ENCODE measurements at places on chromosomes 5 and 9.

DNA sequence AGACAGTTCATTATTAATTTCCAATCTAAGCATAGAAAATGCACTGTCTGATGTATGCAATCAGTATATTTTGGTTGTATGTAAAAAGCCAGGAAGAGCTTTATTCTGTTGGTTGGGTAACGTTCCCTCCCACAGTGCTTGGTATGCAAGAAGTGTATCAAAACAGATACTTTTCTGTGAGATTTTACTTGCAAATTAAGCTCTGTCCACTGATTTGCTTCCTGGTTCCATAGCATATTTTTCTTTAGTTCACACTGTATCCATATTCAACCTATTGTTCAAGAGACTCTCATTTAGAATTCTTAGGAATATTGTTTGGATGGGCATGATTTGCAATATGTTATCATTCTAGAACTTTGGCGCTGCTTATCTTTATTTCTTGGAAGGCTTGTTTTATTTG, 47.4 kb downstream of the RNF180 start:
- no peak for DNase-seq

DNA sequence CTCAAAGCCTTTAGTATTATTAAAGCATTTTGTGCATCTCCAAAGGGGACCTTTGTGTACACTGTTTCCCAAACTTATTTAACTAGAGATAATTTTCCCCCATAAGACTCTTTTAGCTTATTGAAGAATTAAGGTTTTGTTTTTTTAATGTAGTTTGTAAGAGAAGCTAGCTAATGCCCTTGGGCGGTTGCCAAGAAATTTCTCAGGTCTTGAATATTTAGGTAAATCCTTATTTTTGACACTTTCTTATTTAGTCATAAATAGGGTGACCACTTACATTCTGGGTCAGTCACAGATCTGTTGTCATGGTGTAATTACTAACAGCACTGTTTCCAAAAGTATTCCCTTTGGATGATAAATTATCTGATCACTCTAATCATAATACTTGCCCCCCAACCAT, 27.2 kb downstream of the TNFAIP8 start:
- no peak for DNase-seq

GRCh38 chr5:167916706-167917105, 374.7 kb upstream of the WWC1 start:
- DNase-seq = no peak

GRCh38 chr9:123493627-123494026, 137.6 kb downstream of the CRB2 start:
- no peak for DNase-seq

- DNase-seq = no peak
Observed at GRCh38 chr9:19464061-19464763, 55.4 kb downstream of the ACER2 start.

DNA sequence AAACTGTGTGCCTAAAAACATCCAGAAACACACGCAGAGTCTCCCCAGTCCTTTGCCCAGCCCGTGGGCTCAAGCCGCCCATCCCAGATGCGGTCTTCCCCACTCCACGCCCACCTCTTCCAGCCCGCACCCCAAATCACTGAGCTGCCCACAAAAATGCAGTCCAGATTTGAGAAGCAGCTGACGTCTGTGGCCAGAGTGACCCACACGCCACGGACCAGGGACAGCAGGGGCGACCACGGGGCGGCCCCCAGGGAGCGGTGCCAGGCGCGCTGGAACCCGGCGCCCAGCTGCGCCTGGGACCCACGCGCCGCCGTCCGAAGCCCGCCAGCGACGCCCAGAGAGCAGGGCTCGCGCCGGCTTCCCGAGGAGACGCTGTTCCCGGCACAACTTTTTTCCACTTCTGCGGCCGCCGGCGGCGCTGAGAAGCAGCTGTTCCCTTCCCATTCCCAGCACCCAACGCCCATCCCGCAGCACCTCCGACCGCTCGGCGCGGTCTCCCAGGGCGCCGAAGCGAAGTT, 674 bp downstream of the LHFPL2 start:
- DNase-seq = no peak

DNA sequence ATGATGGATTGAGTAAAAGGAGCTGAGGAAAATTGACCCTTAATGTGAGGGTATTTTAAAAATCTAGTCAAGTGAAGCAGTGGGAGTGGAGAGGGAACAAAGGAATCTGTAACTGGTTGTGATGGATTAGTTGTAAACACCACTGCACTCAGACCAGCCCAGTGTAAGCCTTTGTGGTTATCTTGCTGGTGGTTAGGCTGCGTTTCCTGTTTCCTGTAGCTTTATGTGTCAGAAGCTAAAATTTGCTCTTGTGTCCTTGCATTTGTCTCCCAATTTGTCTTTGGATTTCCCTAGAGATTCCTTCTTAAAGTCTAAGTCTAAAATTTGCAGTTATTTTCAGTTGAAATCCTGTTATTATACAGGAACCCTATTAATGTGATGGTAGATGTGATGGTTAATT, 6.3 kb downstream of the IFNA21 start:
- DNase-seq = no peak

DNA sequence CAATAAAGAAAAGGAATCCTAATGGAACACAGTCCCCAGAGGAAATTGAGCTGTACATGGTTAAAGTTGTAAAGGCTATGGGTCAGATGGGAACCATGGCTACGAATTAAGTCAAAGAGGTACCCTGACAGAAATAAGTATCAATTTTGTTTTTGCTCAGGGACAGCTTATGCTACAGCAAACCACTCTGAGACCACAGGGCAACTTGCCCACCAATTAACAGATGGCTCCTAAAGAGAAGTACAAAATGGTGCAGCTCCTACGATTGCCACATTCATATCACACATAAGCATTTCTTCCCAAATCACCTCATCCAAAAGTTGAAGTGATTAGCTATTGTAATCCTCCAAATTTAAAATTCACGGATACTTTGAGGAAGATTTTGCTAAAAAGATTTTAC, 83.0 kb downstream of the ELAVL2 start:
- DNase-seq = no peak

GRCh38 chr5:10674096-10674495, 86.9 kb downstream of the DAP start:
- no peak for DNase-seq

- no peak for DNase-seq
Observed at GRCh38 chr5:93595420-93596147, 12.6 kb downstream of the NR2F1 start.
